ENCODE measurements at places on chromosomes 1 and 21.

DNA sequence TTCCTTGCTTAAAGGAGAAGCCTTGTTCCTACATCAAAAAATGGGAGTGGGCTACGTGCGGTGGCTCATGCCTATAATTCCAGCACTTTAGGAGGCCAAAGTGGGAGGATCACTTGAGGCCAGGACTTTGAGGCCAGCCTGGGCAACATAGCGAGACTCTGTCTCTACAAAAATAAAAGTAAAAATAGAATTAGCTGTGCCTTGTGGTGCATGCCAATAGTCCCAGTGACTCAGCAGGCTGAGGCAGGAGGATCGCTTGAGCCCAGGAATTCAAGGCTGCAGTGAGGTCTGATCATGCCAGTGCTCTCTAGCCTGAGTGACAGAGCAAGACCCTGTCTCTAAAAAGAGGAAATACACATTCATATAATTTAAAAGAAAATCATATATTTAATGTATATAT lies 127.1 kb downstream of the C1orf21 start:
- no peak for DNase-seq

GRCh38 chr1:36034692-36035091 lies 49.2 kb upstream of the TEKT2 start:
- DNase-seq = no peak

DNA sequence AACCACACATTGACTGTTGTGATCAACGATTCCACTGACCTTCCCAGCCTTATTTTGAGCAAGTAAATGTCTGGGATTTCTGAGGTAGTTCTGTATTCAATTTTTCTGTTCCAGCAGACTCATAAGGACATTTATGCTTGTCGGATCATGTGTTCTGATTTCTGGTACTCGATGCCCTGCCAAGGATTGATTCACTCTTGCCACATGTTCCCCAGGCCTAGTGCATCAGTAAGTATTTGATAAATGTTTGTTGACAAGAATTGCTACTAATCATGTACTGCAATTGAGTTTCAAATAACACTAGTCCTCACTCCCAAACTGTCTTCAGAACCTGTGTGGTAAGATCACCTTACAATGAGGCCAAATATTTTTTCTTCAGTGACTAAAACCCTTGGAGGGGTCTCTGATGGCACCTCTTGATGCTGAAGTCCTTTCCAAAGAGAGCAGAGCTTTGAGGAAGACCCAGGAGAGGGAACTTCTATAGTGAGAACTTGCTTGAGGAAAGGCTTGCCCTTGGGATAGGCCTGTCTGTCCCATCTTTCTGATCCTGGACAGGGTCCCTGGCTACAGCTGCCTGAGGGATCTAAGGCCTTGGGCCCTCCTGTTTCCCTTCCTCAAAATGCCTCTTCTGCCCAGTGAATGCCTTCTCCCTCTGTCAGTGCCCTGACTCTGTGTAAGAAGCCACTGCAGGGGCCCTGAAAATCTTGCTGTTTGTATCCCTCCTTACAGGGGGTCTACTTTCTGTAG lies 115.8 kb upstream of the FAM78B start:
- DNase-seq = no peak

DNA sequence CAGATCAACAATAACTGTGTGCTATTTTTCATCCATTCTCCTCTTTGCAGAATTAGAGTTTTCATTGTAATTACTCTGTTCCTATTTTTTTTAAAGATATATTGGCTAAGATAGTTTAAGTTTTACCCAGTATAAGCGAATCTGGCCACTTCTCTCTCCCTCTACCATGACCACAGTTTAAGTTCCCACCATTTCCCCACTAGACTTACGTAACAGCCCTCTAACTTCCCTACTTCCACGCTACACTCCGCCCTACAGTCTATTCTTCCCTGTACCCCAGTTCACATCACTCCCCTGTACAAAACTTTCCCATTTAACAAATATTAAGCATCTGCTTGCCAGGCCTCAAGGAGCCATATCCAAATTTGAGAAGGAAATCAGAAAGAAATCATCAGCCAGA lies 16.5 kb downstream of the CTSK start:
- DNase-seq = no peak

GRCh38 chr1:204983136-204983535 lies 59.9 kb upstream of the CNTN2 start:
- DNase-seq = no peak

- no peak for DNase-seq
Observed at GRCh38 chr1:88917321-88918025, 26.1 kb upstream of the GTF2B start.

GRCh38 chr1:67764633-67765032 lies 68.6 kb downstream of the GNG12 start:
- no peak for DNase-seq

DNA sequence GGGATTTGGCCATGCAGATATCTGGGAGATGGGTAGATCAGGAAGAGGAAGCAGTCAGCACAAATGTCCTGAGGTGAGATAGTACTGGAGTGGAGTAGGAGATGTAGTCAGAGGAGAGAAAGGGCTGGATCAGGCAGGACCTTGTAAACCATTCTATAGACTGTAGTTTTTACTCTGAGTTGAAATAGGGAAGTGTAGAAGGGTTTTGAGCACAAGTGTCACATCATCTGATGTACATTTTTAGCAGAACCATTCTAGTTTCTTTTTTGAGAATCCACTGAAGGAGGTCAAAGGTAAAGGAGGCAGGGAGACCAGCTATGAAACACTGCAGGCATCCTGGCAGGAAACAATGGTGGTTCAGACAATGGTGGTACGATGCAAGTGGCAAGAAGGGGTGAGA lies 194.6 kb upstream of the RRP15 start:
- DNase-seq = no peak

DNA sequence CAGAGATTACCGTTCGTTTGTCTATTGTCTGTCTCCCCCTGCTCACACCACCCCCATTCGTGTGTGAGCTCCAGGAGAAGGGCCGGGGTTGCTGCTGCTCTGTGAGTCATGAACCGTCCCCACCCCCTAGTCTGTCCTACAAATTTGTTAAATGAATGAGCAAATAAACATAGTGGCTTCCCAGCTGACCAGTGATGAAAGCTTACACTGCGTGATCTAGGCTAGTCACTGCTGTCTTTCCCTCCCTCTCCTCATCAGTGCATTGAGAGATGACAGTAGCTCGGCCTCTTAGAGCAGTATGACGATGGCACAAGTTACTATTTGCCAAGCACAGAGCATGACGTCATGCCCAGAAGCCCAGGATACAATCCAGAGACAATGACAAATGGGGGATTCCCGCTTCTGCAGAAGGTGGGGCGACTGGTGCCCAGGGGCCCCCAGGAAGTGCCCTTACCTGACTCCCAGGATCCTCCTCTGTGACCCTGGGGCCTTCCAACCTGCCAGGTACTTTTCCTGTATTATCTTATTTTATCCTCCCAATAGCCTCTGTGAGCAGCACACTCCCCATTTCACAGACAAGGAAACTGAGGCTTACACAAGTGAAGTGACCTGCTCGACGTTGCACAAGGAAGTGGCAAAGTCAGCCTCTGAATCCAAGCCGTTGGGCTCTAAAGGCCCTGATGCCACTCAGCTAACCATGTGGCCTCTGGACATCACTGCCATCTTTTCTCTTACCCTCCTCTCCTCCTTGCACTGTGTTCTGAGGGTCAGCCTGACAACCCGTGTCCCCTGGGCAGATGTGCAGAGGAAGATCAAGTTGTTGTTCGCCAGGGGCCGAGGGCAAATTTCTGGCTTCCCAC lies 8.6 kb upstream of the EPHA2 start:
- DNase-seq = no peak

DNA sequence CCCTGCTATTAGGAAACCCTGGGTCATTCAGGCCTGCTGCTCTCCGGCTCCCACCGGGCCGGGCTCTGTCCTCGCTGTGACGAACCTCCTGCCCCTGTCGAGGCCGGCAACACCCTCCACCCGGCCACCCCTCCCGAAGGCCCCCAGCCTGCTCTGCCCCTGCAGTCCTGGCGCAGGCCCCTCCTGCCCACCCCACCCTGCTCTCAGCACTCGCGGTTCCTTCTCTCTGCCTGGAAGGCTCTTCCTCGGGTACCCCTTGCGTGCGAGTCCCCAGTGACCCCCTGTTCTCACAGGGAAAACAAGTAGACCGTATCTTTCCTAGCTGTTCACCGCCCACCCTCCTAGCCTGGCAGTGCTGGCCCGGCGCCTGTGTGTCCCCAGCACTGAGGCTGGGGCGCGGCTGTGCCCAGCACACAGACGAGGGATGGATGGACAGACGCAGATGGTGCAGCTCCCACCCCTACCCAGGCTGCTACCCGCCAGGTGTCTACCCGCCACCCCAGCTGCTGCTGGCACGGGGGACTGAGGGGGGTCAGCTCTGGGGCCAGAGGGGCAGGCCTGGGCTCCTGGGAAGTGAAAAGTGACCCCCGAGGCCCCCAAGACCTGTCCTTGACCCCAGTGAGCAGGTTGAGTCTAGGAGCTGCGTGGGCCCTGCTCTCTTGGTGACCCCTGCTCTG lies 3.1 kb upstream of the VWA1 start:
- DNase-seq = no peak

DNA sequence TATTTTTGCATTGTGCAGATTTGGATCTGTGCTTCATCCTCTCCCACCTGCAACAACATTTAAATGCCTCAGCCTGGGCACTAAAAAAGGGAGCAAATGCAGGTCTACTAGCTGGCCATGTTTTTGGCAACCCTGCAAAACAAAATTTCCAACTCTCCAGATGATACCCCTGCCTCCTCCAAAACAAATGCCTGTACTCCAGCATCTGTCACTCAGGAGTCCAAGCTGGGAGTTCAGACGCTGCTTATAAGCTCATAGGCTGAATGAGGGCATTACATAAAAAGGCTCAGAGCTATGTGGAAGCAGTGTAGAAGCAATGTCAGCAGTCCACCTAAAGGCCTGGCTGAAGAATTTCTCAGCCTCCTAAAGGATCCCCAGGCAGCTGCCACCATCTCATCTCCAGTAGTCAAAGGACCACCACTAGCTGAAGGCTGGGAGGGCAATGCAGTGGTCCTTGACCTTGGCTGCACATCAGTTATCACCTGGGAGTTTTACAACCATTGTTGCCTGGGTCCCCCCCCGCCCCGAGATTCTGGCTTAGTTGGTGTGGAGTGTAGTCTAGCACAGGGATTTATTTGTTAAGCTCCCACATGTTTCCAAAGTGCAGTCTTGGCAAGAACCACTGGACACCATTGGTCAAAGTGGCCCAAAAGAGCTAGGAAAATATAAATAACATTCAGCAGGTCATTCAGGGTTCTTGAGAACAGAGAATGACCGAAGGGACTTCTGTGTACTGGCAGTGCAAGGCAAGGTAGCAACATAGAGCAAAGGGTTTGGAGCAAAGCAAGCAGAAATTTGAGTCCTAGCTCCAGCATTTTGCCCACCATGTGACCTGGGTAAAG lies 57.2 kb downstream of the ITPKB start:
- no peak for DNase-seq

DNA sequence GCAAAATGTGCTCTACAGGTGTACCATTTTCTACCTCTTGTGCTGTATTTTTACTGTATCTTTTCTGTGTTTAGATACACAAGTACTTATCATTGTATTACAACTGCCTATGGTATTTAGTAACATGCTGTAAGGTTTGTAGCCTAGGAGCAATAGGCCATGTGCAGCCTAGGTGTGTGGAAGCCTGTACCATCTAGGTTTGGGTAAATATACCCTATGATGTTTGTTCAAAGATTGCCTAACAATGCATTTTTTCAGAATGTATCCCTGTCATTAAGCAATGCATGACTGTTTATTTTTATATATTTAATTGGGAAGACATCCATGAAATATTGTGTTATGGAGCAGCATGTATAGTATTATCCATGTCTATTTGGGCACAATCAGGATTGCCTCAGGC lies 11.0 kb downstream of the ETV3L start:
- no peak for DNase-seq

DNA sequence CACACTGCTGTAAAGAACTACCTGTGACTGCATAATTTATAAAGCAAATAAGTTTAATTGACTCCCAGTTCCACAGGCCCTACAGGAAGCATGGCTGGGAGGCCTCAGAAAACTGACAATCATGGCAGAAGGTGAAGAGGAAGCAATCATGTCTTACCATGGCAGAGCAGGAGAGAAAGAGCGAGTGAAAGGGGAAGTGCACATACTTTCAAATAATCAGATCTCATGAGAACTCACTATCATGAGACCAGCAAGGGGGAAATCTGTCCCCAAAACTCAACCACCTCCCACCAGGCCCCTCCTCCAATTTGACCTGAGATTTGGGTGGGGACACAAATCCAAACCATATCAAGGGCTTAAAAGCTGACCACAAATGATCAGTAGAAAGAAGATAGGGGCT lies 493.2 kb downstream of the PTPRC start:
- DNase-seq = no peak

GRCh38 chr1:90277270-90277669 lies 282.4 kb downstream of the ZNF326 start:
- no peak for DNase-seq
